A549 treated with ZK216348 at 1 μM for 4 hours (cell line): ENCODE measurements at places on chromosomes 16 and 17. TPM values are rescaled to one million over a fixed set of nuclear protein-coding genes. Genes with fewer than 3 reads are reported as not detected.

The CAPN15 gene
- 30.2 to 84.8 TPM (median 76.9 TPM) in 5 replicates for total RNA-seq

The ZG16 gene
- total RNA-seq: not detected in 5 replicates

The DNAI2 gene
- total RNA-seq: not detected in 5 replicates

The MT2A gene
- 867 to 1,542 TPM (median 1,146 TPM) in 5 replicates for total RNA-seq

The ATP2A3 gene
- total RNA-seq: 3.5 to 5.8 TPM (median 4.9 TPM) in 5 replicates

The ABI3 gene
- total RNA-seq: not detected in 5 replicates
